T-helper 1 cell (primary cell): ENCODE measurements at places on chromosomes 1 and 21.

DNA sequence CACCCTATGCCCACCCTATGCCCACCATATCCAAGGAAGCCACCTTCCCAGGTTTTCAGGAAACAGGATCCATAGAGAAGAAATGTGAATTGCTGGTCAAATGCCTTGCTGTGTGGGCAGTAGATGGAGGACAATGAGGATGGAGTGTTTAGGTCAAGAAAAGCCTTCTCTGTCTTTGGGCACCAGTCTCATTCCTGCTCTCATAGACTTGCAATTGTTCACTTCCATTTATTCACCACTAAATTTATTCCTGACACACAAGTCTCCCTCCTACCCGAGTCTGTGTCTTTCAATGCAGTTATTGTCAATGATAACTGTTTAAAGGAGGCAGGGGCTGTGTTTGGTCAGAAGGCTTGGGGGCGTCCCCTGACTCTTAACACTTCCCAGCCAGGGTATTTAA is 48.0 kb upstream of the ITPKB start:
- DNase-seq, result no peak

- DNase-seq, result no peak
These were observed 726.9 kb upstream of the PTBP2 start for GRCh38 chr1:95994643-95995042.

DNA sequence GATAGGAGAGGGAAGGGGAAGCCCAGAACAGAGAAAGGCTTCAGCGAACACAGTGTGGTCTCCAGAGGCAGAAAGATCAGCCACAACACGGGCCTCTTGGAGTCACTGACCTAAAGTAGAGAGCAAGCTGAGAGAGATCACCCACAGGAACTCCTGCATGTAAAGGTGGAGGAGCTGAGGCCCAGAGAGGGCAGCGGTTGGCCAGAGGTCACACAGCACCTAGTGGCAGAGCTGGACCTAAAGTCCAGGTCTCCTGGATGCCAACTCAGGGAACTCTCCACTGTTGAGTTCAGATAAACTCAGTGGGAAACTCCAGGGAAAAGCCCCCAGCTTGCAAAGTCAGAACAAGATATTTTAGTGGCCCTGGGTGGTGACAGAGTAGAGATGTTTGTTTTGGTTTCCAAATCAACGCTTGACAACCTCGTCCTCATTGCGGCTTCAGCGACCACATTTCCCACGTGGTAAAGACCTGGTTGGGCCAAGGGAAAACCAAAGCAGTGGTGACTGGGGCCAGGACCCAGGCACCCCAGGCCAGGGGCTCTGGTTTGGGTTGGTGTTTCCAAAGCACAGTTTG is 4.6 kb downstream of the IFFO2 start:
- DNase-seq, result peak; percentile 76

DNA sequence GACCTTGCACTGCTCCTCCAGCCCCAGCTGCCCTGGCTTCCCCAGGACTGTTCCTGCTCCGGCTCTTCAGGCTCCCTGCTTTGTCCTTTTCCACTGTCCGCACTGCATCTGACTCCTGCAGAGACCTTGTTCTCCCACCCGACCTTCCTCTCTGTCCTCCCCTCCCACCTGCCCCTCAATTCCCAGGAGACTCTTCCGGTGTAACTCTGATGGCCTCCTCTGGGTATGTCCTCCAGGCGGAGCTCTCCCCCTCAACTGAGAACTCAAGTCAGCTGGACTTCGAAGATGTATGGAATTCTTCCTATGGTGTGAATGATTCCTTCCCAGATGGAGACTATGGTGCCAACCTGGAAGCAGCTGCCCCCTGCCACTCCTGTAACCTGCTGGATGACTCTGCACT is 550 bp downstream of the ACKR1 start:
- DNase-seq, result no peak

- DNase-seq, result no peak
These were observed 67.1 kb downstream of the ADARB1 start for GRCh38 chr21:45141507-45141906.

GRCh38 chr1:186620566-186621350 is 59.5 kb downstream of the PTGS2 start:
- DNase-seq, result no peak
